ENCODE measurements at places on chromosomes 3 and 15.

DNA sequence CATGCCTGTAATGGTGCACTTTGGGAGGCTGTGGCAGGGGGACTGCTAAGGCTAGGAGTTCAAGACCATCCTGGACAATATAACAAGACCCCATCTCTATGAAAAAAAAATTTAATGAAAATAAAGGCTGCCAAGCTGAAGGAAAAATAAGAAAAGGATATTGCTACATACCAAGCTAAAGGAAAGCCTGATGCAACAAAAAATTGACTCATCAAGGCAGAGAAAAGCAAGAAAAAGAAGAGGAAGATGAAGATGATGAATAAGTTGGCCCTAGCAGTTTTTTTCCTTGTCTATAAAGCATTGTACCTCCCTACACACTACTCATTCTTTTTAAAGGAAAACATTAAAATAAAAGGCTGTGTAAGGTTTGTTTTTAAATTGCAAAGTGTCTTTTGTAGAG lies 441.9 kb upstream of the MDFIC2 start:
- no peak for DNase-seq

DNA sequence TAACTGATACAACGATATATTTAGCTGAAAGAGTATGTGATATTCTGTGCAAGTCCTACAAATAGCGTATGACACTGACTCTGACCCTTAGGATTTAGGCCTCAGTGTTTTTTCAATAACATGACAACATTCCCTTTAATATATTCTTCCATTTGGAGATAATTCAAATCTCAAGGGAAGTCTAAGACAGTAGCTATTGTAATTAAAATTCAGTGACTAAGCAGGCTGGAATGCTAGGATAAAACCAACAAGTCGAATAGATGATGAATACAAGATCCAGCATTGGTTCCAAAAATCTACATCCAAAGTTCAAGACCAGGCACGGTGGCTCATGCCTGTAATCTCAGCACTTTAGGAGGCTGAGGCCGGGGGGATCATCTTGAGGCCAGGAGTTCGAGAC lies 56.2 kb downstream of the QTRT2 start:
- DNase-seq, result no peak

- no peak for DNase-seq
Observed at GRCh38 chr3:85050821-85051220, 92.0 kb downstream of the CADM2 start.

- DNase-seq, result no peak
Observed at GRCh38 chr15:50355980-50356379, 982 bp upstream of the GABPB1 start.

GRCh38 chr3:161854232-161854771 lies 357.7 kb downstream of the OTOL1 start:
- no peak for DNase-seq

- no peak for DNase-seq
Observed at GRCh38 chr3:132135628-132136333, 101.0 kb upstream of the CPNE4 start.

GRCh38 chr15:80310776-80311175 lies 58.8 kb upstream of the CTXND1 start:
- DNase-seq, result no peak

- DNase-seq, result no peak
Observed at GRCh38 chr15:99716540-99717095, 16.6 kb downstream of the LYSMD4 start.

- no peak for DNase-seq
Observed at GRCh38 chr15:24848050-24848449, 106.7 kb upstream of the SNRPN start.

- no peak for DNase-seq
Observed at GRCh38 chr3:172259111-172259541, 189.1 kb downstream of the GHSR start.

GRCh38 chr3:156388497-156389448 lies 166.1 kb downstream of the SSR3 start:
- no peak for DNase-seq

GRCh38 chr15:62601777-62602545 lies 436.9 kb upstream of the C2CD4B start:
- no peak for DNase-seq

GRCh38 chr15:88956906-88957305 lies 43.7 kb upstream of the MFGE8 start:
- DNase-seq, result no peak

DNA sequence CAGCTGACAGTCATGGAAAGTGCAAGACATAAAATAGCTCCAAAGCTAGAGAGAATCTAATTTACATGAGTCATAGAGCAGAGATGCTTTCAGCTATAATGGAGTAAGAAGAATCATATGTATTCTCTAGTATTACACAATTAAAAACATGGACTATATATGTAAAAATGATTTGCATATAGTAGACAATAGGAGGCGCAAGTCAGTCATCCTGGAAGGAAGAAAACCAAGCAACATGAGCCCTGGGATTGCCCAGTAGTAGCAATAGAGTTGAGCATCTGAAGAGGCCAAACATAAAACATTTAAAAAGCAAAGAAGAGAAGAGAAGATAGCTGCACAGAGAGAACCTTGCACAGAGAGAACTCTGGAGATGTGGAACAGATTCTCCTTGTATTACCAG lies 455.0 kb downstream of the EPHA3 start:
- DNase-seq, result no peak

DNA sequence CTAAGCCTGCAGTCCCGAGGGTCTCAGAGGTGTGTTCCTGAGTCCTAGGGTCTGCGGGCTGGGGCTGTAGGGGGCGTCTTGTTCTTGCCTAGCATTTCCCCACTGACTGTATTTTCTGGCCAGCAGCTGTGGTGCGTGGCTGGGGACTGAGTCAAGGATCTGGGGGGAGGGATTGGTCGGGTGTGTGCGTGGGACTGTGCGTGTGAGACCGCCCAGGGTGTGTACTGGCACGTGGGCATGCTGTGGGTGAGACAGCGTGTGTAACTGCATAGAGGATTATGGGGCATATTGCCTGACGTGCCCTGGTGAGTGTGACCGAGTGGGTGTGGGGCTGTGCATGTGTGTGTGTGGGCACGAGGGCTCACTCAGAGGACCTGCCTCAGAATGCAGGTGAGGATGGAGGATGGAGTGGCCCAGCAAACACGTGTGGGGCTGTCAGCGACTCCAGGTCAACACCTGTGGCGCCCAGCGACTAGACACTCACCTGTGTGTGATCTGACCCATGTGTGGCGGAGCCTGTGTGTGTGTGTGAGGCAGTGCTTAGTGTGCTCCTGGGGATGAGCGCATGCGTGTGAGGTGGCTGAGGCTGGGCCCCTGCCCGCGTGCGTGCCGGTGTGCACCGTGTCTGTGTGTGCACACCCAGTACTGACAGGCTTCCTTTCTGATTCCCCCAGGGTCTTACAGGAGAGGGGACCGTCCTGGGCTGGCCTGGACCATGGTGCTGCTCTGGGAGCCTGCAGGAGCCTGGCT lies 20.9 kb downstream of the FBLN2 start:
- DNase-seq, result no peak

Measured in activated T-cell treated with anti-CD3 and anti-CD28 coated beads for 48 hours (primary cell).